ENCODE measurements at places on chromosomes 4 and X.
A peak's percentile ranks its signal among the peaks of the same experiment; 100 is the strongest.

- DNase-seq = peak; percentile 45
These were observed 5.6 kb upstream of the KANTR start for GRCh38 chrX:53088136-53088974.

DNA sequence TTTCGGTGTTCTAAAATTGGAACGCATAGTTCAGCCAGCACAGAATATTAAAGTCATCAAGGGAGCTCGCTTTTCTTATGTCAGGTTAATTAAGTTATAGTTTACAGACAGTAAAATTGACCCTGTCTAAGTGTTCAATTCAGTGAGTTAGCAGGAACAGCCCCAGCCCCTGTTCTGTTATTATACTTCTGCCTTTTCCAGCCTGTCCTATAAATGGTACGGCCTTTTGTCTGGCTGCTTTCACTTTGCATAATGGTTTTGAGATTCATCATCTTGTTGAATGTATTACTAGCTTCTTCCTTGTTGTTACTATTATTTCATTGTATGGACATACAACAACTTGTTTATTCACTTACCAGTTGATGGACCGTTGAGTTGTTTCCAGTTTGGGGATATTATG, 9.5 kb downstream of the CXCL13 start:
- no peak for DNase-seq

- no peak for DNase-seq
These were observed 292.2 kb upstream of the GALNT7 start for GRCh38 chr4:172876394-172876793.

- no peak for DNase-seq
These were observed 65.6 kb downstream of the CDKL5 start for GRCh38 chrX:18490806-18491555.

- DNase-seq = no peak
These were observed 442 bp downstream of the NDUFB11 start for GRCh38 chrX:47143894-47144625.

- no peak for DNase-seq
These were observed 85.6 kb downstream of the ANTXR2 start for GRCh38 chr4:79987401-79987800.

GRCh38 chr4:17613761-17614415, 553 bp upstream of the MED28 start:
- DNase-seq = no peak

DNA sequence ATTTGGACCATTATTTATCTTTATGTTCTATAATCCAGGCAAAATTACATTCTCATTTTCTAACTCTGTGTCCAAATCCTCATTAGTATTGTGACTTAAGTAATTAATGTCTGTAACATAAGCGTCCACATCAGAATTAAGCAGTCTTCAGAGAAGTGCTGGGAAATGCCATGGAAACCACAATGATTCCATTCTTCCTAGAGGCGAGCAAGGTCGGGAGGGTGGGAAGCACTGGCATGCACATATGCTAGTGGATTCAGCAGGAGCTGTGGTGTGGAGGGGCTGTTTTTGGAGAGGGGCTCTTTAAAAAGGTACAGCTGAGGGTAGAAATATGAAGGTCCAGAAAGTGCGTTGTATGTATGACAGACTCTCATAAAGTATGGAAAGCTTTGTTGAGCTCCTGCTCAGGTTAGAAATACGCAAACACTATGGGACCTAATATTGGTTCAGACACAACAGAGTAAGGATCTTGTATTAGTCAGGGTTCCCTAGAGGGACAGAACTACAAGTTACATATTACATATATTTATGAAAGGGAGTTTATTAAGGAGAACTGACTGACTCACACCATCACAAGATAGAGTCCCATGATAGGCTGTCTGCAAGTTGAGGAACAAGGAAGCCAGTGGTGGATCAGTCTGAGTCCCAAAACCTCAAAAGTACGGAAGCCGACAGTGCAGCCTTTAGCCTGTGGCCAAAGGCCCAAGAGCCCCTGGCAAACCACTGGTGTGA, 61.5 kb downstream of the GLRA2 start:
- DNase-seq = no peak

GRCh38 chr4:92303621-92304027, at the start of gene GRID2:
TSS of gene GRID2 (plus strand) at chr4:92303966.
- DNase-seq = no peak

- DNase-seq = no peak
These were observed 21.8 kb downstream of the WDR1 start for GRCh38 chr4:10094841-10095240.

- no peak for DNase-seq
These were observed 28.1 kb downstream of the DDIT4L start for GRCh38 chr4:100162027-100162685.

- DNase-seq = no peak
These were observed 307.8 kb upstream of the GIMD1 start for GRCh38 chr4:106676173-106676921.

DNA sequence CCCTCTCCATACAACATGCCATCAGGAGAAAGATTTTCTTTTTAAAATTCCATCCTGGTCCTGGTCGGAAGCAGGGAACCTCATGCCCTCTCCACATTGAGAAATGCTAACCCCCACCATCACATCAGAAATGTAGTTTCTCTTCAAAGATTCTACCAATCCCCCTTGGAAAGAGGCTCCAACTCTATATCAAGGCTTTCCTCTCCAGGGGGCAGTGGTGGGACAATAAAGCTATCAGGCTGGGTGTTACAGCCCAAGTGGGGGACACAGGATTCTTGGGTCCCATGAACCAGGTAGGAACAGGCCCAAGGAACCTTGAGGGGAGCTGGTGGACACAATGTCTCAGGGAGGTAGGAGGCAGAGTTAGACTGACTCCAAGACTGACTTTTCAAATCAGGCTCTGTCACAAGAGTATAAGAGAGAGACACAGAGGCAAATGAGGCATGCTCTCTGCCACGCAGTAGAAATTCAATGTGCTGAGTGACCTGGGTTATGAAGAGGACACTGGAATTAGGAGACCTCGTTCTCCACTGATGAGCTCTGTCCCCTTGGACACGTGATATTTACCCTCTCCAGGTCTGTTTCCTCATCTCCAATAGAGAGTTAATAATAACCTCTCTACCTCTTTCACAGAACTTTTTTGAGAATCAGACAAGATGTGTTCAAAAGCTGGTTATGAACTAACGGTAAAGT, 4.5 kb downstream of the GJB1 start:
- no peak for DNase-seq

- DNase-seq = no peak
These were observed 172.8 kb downstream of the SMIM20 start for GRCh38 chr4:26086621-26087441.

GRCh38 chr4:55169352-55169961, 44.1 kb upstream of the KDR start:
- no peak for DNase-seq

DNA sequence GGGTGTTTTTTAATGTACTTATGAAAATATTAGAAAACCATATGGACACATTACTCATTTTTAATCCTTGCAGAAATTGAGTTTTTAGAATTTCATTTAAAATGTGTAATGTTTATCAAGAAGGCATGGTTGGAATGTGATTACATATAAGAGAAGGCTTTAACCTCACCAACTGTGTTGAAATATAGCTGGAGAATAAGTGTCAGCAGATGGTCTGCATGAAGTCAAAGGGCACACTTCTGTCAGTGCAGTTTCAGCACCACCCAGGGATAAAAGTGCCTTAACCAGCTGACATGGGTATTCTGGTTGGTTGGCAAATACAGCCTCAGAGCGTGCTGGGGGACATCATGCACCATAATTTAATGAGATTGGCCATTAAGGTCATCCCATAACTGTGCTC, 21.2 kb upstream of the ANTXR2 start:
- no peak for DNase-seq

GRCh38 chr4:985123-985830, 1.6 kb upstream of the IDUA start:
- no peak for DNase-seq

DNA sequence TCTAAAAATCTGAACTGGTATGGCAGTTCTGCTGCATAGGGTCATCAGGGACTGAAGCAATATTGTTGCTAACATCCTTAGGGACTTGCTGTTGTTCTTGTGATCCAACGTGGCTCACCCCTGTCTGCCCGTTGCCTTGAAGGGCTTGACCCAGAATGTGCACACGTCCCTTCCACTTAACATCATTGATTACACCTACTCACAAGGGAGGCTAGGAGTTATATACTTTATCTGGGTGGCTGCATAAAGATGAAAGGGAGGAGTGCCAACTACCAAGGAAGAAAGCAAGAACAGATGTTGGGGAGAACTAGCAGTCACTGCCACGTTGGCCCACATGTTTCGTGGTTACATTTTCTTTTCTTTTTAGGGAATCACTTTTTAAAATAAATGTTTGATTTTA, 34.0 kb downstream of the SLC9A6 start:
- DNase-seq = no peak

GRCh38 chr4:138805736-138806135, 209.8 kb upstream of the NOCT start:
- no peak for DNase-seq

DNA sequence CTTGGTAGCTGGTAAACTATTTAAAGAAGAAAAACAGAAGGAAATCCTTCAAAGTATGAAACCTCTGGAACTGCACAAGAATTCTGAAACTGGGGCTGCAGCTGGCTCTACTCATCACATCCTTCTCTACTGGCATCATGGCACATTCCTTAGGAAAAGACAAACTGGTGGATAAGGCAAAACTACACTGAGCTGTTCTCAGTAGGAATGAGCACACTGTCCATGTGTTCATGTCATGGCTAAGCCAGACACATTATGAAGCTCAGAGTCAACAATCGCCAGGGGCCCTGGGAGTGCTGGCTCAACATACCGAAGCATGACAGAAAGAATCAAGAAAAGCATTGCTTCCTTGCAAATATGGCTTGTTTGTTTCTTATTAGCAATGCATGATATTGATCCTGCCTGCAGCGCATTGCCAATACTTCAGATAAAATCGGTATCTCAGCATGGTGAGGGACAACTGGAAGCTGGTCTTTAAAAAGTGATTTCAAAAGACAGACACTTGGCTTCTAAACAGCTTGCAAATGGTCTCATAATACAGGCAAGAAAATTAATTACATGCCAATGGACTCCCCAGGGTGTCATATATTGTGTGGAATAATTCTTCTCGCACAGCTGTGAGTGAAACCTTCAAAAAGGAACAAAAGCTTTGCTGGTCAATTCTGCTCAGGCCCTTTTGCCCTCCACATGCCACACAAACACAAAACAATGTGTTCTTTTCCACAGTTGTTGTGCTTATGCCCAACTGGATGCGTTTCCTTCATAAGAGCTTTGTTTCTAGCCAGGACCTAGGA, 300.2 kb upstream of the VCX start:
- no peak for DNase-seq

- DNase-seq = no peak
These were observed 363.0 kb downstream of the MID1IP1 start for GRCh38 chrX:39164212-39164611.

DNA sequence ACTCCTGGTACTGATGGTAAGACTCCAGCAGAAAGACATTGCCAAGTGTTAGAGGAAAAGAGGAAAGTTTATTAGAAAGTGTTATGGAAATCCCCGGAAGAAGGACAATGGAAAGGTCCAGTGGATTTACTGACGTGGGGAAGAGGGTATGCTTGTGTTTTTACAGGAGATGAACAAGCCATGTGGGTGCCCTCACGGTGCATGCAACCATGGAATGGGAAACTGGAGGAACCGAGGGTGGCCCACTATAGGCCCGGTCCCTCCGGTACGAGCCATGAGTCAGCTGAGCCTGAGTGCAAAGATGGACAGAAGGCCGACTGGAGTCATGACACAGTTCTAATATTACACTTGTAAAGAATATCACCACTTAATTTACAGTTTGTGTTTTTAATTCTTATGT, 123.3 kb upstream of the ZCCHC13 start:
- DNase-seq = no peak

DNA sequence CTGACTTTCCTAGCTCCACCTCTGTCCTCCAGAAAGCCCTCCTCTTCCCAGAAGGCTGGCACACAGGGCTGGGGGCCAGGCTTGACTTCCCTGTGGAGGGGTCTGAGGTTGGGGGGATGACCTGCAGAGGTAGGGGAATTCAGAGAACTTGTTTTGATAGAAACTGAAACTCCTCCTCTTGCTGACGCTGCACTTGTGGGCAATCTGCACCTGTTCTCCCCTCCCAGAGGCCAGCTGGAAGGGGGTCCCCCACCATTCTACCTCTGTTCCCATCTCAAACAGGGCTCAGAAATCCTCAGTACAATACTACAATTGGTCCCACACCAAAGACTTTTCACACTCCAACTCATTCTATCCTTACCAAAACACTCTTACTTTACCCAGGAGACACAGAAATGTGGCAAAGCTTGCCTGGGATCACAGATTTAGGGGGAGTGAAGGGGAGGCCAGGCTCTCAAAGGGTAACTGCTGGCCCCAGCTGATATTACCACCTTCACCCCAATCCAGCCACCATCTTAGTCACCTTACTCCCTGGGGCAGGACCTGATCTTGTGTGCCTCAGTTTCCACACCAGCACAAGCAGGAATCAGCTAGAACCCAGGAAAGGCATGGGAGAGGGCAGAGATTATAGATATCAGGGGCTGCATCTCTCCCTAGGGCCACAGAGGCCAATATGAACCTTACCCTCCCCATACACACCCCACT, 18.5 kb downstream of the OTUD5 start:
- DNase-seq = no peak

DNA sequence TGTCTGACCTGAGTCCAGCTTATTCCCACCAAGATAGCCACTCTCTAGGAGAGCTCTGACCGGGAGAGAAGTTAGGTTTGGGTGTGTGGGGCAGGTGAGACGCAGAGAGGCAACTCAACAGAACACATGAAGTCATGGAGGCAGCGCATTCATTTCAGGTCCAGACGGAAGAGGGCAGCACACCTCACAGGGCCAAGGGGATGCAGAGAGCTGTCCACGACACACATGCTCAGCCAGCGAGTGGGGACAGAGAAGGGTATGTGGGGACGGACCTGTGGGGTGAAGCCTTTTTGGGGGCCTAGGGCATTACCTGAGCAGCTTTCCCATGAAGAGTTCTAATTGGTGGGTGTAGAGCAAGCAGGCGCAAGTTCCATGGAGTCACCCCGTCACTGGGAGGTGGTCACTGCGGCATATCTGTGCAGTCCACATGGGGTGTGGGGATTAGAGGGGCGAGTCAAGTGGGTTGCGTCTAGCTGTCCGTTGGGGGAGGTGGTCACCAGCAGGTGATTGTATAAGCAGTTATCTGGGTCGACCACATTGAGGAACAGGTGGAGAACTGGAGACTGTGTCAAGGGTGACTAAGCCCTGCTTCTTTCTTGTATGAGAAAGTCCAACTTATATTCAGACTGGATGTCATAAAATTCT, 24.3 kb upstream of the UXT start:
- DNase-seq = no peak

DNA sequence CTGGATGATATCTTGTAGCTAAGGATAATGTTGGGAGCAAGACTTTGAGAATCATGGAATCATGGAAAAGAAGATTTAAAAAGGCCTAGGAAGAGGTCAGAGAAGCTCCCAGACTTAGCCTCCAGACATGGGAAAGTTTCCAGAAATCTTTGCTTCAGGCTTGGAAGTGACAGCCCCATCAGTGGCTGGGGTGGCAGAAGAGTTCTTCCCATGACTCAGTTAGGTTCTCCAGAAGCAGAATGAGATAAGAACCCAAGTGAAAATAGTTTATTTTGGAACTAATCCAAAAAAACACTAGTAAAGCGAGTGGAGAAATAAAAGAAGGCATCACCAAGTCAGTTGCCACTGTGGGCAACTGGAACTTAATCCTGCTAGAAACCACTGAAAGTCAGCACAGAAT, 506.9 kb downstream of the MID1IP1 start:
- no peak for DNase-seq

- DNase-seq = no peak
These were observed 20.2 kb downstream of the CLNK start for GRCh38 chr4:10664408-10664807.

GRCh38 chrX:13786048-13786447, 30.8 kb downstream of the GPM6B start:
- no peak for DNase-seq

- peak; percentile 75 for DNase-seq
These were observed 95.1 kb upstream of the LIMCH1 start for GRCh38 chr4:41442810-41443209.

All from NCI-H2029 treated with DMSO at 0.1 percent for 48 hours (cell line).